ENCODE measurements at places on chromosomes 16 and 17.
A peak's percentile ranks its signal among the peaks of the same experiment; 100 is the strongest.

DNA sequence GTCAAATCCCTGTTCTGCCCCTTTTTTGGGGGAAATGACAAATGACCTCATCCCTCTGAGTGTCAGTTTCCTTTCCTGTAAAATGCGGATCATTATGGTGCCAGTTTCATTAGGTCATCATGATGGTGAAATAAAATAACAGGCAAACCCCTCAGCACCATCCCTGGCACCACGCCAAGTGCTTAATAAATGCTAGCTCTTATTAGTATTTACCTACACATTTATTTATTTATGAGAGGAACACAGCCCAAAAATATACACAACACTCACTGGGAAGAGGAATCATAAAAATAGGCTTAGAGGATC is 28.6 kb upstream of the GPRC5B start:
- H3K4me3 ChIP-seq: no peak overlapping the region
- H3K27me3 ChIP-seq: no peaks in the 10 kb centered on the region

DNA sequence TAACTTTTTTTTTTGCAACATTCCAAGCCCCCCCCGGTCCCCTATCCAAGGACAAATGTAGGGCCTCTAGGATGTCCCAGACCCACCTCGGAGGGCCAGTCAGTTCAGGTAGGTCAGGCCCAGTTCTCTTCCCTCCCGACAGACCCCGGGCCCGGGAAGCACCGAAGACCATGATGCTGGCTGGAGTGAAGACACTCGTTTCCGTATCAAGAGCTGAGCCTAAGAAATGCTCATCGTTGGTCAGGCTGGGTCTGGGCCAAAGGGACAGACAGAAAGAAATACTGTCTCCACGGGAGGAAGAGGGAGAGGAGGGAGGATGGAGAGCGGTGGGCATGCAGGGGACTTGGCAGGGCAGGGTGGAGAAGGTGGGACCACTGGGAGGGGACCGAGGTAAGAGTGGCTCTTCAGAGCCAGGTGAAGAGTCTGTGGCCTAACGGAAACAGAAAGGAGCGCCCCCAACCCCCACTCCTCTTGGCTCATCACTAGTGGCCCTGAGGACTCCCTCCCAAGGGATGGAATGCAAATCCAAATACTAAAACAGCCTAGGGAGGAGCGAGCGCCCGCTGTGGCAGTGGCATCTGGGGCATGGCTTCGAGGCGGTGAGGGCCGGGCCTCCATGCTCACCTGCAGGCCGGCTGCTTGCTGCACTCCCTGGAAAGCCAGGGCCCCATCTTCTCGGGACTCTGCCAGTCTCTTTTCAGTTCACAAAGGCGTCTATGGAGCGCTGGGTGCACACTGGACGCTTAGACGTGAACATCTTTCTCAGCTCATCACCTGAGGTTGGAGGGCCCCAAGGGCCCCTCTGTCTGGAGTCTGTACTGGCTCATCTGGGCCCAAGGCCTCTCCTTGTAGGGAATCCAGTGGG is 1.7 kb upstream of the ROGDI start:
- H3K27ac ChIP-seq: peak overlapping the region; percentile 87
- no peak overlapping the region for H3K4me3 ChIP-seq
- H3K27me3 ChIP-seq: no peaks in the 10 kb centered on the region
- DNase-seq: no peak

- H3K27ac ChIP-seq: no peak overlapping the region
- H3K36me3 ChIP-seq: no peaks in the 10 kb centered on the region
- H3K27me3 ChIP-seq: no peaks in the 10 kb centered on the region
- no peak overlapping the region for H3K4me3 ChIP-seq
Observed at GRCh38 chr16:64544859-64545258, 577.0 kb downstream of the CDH11 start.

- DNase-seq: peak; percentile 90
- no peaks in the 10 kb centered on the region for H3K36me3 ChIP-seq
- no peaks in the 10 kb centered on the region for H3K27me3 ChIP-seq
- no peaks in the 10 kb centered on the region for H3K4me1 ChIP-seq
- H3K4me3 ChIP-seq: no peak overlapping the region
- H3K27ac ChIP-seq: no peak overlapping the region
Observed at GRCh38 chr16:49200223-49200820, 81.3 kb downstream of the CBLN1 start.
